ENCODE measurements at places on chromosomes 1 and 21.

DNA sequence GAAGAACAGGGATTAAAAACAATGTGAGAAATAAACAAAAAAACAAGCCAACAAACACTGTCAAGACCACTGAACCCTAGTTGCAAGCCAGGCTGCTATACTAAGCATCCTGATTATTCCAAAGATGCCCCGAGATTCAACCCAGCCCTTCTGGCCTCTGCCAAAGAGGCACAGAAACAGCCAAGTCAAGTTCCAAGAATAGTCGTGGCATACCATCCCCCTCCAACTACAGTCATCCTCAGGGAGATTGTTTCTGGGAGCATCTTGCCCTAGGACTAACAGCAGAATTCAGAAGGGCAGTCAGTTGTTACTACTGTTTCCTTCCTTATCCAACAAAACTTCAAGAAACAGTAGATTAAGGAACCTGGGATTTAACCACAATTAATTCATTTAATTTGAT is 52.3 kb downstream of the ABL2 start:
- no peak overlapping the region for H3K4me3 ChIP-seq
- peaks cover 32% of the 10 kb centered on the region for H3K4me1 ChIP-seq
- no peak overlapping the region for H3K27ac ChIP-seq
- no peaks in the 10 kb centered on the region for H3K27me3 ChIP-seq
- H3K36me3 ChIP-seq: no peaks in the 10 kb centered on the region

GRCh38 chr1:38310079-38310478 is 263.5 kb upstream of the POU3F1 start:
- H3K4me1 ChIP-seq: no peaks in the 10 kb centered on the region
- H3K27ac ChIP-seq: no peak overlapping the region
- no peak for DNase-seq
- no peaks in the 10 kb centered on the region for H3K36me3 ChIP-seq

DNA sequence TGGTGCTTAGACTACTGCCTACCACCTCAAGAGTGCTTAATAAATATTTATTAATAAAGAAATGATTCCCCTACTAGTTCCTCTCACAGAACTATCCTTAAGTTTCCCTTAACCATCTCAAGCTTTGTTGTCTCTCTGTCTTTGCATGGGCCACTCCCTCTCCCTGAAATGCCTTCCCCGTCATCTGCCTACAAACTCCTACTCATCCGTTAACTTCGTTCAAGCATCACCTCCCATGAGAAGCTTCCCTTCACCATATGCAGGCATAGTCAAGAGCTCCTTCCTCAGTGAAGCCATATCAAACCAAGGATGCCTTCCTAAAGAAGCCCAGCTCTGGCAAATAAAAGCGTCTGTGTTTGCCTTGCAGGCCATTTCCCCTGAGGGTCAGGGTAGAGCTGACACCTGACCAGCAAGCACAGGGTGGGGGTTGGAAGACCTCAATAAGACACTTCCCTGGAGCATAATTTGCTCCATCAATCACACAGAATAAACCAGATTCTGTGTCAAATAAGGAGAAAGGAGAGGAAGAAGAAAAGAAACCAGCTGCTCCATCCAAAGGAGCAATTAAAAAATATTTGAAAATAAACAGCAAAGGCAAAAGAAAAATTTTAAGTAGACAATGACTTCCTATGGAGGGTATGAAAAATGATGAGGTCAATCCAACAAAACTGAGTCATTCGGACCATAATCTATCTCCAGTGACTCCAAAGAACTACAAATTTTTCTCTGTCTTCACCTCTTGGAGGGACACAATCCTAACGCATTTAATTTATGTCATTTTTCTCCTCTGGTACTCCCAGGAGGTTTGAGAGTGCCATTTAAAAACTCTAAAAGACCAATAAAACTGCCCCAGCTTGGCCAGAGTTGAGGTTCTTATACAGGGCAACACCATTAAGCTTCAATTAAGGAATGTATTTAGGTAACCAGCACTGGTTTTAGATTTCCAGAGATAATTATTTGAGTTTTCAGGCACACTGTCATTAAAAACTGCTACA is 303.6 kb downstream of the KCNH1 start:
- no peaks in the 10 kb centered on the region for H3K27me3 ChIP-seq

DNA sequence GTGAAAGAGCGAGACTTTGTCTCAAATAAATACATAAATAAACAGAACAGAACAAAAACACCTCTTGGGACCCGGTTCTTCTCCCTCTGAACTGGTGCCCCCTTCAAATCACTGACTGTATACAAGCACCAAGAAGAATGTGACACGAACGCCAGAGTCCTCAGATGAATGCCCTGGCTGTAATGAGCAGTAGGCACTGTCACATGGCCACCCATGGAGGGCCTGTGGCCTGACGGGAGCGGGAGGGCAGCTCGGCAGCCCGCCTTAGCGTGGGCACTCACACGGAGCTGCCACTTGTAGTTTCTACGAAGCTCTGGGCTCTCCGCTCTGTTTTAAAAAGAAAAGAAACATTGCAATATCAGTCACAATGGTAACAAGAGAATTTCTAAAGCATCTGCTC is 146.0 kb downstream of the PEX14 start:
- H3K27me3 ChIP-seq: no peaks in the 10 kb centered on the region
- H3K27ac ChIP-seq: no peak overlapping the region

- H3K36me3 ChIP-seq: no peaks in the 10 kb centered on the region
- H3K27ac ChIP-seq: no peak overlapping the region
- H3K27me3 ChIP-seq: no peaks in the 10 kb centered on the region
These were observed 143.3 kb downstream of the DENND1B start for GRCh38 chr1:197632005-197632404.

All from RWPE2 (cell line).